ENCODE measurements at places on chromosomes 5 and 9.

DNA sequence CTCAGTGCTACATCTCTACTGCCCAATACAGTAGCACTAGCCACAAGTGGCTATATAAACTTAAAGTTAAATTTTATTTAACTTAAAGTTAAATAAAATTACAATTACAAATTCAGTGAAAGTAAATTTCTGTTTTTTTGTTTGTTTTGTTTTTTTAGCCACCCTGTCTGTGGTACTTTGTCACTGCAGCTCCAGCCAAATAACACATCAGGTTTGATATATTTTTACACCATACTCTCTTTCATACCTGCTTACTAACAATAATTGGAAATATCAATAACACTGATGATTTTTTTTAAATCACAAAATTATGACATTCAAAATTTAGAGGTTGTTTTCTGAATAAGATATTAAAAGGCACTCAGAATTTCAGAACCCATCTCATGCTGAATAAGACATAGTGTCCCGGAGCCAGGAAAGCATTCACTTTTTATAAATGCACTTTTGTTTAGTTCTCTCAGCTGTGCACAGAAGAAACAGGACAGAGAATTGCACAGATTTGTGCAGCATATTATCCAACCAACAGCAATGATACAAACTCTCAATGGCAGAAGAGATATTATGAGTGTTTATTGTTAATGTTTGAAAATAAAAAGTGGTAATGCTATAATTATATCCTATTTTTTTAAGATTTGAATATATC is 92.6 kb downstream of the EDIL3 start:
- no peak for DNase-seq

GRCh38 chr9:73889023-73889422 is 608.1 kb upstream of the RORB start:
- DNase-seq = no peak

- peak; percentile 69 for DNase-seq
Observed at GRCh38 chr5:168875832-168876231, 296.7 kb upstream of the PANK3 start.

- peak; percentile 77 for DNase-seq
Observed at GRCh38 chr9:14314929-14315874, 1.3 kb upstream of the NFIB start.

- no peak for DNase-seq
Observed at GRCh38 chr9:117739624-117740347, 35.6 kb downstream of the TLR4 start.
